ENCODE measurements at places on chromosomes 2 and 18. TPM values are rescaled to one million over a fixed set of nuclear protein-coding genes. Genes with fewer than 3 reads are reported as not detected.

Gene NCKAP1
- 124 TPM for total RNA-seq

Gene ALLC
- not detected for total RNA-seq

Gene THADA
- 50.3 TPM for total RNA-seq

Gene GNLY
- total RNA-seq, result not detected

Gene FAHD2B
- 15.3 TPM for total RNA-seq

Gene LYG1
- total RNA-seq, result 0.29 TPM

Gene STAT4
- not detected for total RNA-seq

Gene HOXD3
- 4.9 TPM for total RNA-seq

Gene CERKL
- total RNA-seq, result not detected
